ENCODE measurements at places on chromosomes 6 and 20.

DNA sequence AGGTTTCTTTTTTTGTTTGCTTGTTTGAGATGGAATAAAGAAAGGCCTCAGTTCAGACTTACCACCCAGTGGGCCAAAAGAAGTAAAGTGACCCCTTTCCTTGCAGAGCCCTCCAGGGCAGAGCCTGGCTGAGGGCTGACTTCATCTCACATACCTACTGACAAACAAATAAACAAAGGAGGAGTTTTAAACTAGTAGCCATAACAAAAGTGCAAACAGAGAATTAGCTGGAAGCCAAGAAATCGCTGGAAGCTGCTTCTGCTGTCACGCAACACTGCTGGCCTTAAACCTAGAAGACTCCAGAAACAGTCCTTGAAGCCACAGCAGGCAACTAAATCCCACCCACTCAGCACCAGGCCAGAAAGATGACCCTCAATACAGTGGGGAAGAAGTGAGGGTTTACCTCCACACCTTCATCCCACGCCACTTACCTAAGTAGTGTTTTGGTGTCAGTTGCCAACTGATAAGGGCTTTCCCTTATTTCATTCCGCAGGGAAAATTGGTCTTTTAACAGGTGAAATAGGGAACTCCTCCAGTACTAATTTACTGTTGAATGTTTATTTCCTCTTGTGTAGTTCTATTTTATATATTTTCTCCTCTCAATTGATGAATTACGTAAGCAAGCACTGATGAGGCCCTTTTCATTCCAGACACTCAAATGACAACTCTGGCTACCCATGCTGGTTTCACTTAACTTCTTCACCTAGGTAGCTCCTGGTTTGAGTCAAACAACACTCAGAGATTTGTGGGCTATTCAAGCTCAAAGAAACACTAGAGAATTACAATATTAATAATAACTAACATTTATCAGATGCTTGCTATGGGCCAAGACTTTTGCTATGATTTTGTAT, 46.2 kb downstream of the EDN1 start:
- DNase-seq, result no peak

GRCh38 chr6:105474234-105474633, 71.4 kb upstream of the PREP start:
- DNase-seq, result no peak

DNA sequence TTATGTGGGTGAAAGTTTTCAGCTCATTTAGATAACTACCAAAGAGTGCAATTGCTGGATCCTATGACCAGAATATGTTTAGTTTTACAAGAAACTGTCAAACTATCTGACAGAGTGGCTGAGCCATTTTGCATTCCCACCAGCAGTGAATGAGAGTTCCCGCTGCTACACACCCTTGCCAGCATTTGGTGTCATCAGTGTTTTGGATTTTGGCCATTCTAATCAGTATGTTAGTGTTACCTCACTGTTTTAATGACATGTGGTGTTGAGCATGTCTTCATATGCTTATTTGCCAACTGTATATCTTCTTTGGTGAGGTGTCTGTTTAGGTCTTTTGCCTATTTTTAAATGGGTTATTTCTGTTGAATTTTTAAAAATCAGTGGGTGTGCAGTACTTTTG, 120.9 kb downstream of the CFAP61 start:
- DNase-seq, result no peak

DNA sequence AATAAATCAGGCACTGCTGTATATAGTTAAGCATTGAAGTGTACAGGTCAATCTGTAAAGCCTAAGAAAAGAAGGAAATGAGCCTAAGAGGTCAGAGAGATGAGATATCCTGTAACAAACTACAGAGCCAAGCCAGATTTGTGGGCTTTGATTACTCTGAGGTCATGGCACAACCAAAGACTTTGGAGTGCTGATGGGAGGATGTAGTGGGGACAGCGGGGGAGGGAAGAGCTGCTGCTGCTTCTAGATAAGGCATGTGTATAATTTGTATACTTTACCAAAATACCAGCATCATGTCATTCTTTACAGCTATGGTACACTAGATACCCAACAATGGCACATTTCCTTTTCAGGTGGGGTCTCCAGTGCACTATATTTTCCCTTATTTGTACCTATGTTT, 102.5 kb downstream of the OGFRL1 start:
- DNase-seq, result no peak

DNA sequence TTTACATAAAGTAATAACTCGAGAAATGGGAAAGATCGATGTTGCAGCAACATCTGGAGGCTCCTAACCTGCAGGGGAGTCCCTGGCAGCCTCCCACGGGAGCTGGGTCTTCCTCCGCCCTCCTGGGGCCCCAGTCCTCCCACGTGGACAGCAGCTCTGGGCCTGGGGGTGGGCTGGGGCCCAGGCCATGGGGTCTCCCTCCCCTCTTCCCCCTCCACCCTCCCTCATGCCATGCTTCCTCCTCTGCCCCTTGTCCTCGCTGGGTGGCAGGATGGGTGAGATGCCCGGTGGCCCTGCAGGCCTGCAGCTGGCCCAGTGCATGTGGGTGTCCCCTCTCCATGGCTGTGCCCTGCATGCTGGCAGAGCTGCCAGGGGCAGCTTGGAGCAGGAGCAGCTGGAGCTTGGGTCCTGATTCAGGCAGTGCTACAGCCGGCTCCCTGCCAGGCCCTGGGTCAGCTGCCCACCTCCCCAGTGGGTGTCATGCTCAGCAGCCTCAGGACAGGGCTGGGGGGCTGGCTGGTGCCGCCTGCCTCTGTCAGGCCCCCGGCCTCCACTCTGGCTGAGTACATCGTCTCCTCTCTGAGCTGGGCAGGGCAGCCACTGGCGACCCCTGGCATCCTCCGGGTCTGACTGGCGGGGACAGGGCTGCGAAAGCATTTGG, 48.9 kb upstream of the BHLHE23 start:
- no peak for DNase-seq

GRCh38 chr20:57612916-57613315, 7.3 kb downstream of the ZBP1 start:
- DNase-seq, result no peak

DNA sequence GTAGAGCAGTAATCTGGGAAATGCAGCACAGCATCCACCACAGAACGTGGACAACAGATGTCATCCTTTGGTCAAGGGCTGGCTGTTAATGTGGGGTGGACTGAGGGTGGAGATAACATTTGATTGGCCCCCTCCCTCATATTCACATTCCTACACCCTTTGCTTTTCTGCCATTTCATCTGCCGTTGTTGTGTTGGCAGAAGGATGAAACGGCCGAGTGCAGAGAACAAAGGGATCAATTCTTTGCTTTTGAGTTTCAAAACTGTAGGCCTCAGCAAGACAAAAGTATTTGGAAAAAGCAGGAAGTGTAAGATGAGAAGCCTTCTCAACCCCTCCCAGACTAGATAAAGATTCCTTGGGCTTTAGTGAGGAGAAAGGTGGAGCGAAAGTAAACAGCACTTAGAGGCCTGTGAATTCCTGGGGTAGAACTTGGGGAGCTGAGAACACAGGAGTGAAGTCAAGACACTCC, 74.2 kb upstream of the PHIP start:
- peak; percentile 47 for DNase-seq

DNA sequence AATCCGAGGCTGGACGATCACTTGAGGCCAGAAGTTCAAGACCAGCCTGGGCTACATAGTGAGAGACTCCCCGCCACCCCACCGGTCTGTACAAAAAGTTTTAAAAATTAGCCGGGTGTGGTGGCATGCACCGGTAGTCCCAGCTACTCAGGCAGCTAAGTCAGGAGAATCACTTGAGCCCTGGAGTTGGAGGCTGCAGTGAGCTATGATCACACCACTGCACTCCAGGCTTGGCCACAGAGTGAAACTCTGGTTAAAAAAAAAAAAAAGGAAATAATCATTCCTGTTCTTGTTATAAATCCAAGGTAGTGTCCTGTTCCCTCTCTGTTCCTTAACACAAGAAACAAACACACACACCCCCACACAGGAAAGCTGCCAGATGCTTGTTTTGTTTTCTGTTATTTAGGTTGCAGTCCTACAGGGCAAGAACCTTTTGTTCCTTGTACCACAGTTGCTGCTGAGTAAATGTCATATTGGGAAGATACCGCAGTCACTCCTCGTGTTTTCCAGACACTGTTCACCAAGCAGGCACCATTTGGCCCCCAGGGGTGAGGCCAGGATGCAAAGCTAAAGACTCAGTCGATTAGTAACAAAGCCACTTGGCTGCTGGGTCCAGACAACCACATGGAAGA, 28.9 kb downstream of the ASIP start:
- no peak for DNase-seq

GRCh38 chr6:17280138-17280537, 1.0 kb upstream of the RBM24 start:
- no peak for DNase-seq

DNA sequence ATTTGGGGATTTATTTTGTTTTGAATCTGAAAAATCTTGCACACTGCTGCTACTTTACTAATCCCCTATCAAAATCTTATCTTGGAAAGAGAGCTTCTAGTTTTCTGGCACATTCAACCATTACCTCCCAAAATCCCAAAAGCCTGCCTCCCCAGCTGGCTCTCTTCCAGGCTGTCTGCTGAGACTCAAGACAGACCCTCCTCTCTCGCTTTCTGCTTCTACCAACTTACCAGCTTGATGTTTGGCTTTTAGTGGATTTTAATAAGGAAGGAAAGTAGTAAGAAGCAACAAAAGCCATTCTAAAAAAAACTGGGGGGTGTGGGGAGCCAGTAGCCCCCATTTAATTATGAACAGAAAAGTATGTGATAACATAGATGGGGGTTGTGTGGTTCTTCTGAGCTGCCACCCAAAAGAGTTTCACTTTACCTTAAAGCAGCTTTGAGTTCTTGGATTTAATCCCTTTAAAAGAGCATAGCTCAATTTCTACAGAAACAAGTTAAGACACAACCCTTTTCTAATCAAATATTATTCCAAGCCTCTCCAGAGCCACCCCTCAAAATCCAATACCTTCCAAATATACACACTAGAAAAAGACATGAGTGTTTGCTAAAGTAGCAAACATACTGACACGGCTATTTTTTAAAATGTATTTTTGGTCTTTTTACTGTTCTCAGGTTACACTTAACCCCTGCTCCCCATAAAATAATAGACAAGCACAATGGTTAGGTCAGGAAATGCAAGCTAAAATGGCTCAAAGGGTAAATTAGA, 71.7 kb downstream of the ATP9A start:
- DNase-seq, result no peak

DNA sequence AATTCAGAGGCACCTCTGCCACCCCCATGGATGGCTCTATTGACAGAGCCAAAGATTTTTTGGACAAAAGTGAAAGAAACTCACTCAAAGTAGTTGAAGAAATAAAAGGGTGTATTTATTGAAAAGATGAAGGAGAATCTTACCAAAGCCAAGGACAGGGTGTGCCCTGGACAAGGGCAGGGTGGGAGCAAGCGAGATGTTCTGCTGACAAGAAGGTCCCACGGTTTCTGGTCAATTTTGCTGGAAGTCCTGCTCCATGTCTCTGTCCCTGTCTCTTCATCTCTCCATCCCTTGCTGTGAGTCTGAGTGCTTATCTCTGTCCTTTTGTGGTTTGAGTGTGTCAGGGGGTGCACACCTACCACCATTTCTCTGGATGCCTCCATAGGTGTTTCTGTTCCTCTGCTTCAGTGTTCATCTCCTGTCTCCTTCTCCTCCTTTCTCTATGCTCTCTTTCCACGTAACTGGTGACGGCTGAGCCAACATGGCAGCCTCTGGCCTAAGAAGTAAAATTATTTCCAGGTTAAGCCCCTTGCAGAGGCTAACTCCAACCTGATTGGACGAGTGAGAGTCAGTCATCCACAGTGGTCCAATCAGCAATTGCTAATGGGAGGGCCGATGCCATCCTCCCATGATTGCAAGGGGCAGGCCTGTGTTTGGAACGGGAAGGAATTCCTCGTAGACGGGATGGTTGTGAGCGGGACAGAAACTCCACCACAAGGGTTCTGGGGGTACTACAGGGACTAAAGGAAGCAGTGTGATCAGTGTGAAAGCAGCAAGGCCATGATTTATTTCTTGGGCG, 502.1 kb upstream of the CDH4 start:
- DNase-seq, result peak; percentile 95

DNA sequence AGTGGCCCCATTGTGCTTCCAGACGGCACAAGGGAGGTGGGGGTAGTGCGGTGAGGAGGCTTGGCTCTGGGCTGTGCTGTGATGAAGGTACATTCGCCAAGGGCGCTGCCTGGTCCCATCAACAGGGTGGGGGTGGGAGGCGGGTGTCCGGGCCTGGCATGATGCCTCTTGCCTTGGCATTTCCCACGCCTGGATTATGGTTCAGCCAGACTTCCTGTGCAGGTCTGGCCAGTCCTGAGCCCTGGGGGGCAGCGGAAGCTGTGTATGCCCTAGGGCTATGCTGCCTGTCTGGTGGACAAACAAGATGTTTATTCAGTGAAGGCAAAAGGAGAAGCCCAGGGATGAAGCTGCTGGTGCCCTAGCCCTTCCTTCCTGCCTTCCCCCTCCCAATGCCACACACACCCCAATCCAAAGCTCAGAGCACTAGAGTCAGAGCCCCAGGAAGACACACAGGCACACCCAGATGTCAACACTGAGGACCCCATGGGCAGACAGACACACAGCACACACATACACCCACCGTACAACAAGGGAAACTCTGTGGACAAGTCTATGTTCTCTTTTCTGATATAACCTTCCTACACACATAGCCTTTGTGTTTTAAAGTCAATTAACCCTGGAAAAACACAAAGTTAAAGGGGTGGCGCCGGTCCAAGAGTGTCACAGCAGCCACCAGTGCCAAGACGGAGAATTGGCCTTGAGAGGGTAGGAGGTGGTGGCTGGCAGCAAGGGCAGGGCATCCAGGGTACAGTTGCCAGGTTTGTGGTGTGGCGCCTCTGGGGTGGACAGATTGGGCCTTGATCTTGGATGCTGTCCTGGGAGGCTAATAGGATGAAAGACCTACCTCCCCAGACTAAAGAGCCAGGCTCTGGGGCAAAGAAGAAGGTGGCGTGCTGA, 54.7 kb upstream of the SAYSD1 start:
- DNase-seq, result no peak

- no peak for DNase-seq
Observed at GRCh38 chr6:140636271-140636907, 1261.9 kb upstream of the CITED2 start.

DNA sequence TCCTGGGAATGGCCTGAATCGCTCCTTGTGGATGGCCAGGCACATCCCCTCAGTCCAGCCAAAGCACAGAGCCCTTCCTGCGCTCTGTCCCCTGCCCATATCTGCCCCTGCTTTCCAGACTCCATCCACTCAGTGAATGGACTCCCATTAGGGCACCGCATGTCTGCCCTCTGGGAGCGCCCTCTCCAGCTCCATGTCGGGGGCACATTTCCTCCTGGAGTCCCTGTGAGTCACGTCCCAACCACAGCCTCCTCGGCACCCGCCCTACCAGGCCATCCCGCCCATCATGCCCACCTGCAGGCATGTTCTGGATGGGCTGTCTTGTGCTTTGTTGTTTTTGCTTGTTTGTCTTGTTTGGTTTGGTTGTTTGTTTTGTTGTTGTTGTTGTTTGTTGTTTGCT, 96.8 kb downstream of the PSMB1 start:
- DNase-seq, result peak; percentile 34

- DNase-seq, result peak; percentile 47
Observed at GRCh38 chr6:84422380-84422968, 195.0 kb upstream of the CEP162 start.

GRCh38 chr20:44626278-44626677, 25.2 kb downstream of the ADA start:
- DNase-seq, result no peak

GRCh38 chr20:33262658-33263065, 20.4 kb upstream of the BPIFB1 start:
- DNase-seq, result peak; percentile 47

GRCh38 chr6:35181933-35182612, 31.7 kb upstream of the SCUBE3 start:
- peak; percentile 73 for DNase-seq

Data from HT1080 (cell line).